ENCODE measurements at places on chromosomes 3 and 15.

- no peak for DNase-seq
Observed at GRCh38 chr3:132134611-132135010, 99.8 kb upstream of the CPNE4 start.

- DNase-seq: no peak
Observed at GRCh38 chr3:24648063-24648462, 153.4 kb upstream of the THRB start.

GRCh38 chr3:78029775-78030174, 989.9 kb downstream of the ROBO2 start:
- DNase-seq: no peak

GRCh38 chr3:47156396-47156795, 7.5 kb downstream of the SETD2 start:
- DNase-seq: no peak

DNA sequence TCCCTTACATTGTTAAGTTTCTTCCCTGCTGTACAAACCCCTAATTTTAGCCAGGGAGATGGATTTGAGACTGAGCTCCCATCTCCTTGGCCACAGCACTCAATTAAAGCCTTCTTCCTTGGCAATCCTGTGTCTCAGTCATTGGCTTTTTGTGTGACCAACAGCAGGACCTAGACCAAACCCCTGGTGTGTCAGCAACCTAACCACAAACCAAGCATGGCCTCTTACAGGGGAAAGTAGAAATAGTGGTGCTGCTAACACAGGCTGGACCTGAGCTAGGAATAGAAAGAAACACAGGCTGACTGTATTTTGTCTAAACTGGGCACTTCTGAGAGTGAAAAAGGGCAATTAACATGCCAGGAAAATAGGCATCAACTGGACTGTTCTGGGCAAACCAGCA, 37.9 kb downstream of the PPCDC start:
- DNase-seq: peak; percentile 22

- no peak for DNase-seq
Observed at GRCh38 chr3:20669675-20670074, 483.7 kb upstream of the SGO1 start.

GRCh38 chr3:100136921-100137320, 22.6 kb upstream of the FILIP1L start:
- no peak for DNase-seq

- DNase-seq: no peak
Observed at GRCh38 chr3:30502742-30503073, 103.7 kb upstream of the TGFBR2 start.
